Heart right ventricle (tissue), 16 donors: ENCODE measurements at places on chromosomes 16 and 17. TPM values are rescaled to one million over a fixed set of nuclear protein-coding genes. Genes with fewer than 3 reads are reported as not detected.

The CCL7 gene
- 0.29 TPM for polyA plus RNA-seq

The KRTAP3-2 gene
- polyA plus RNA-seq = not detected

GRCh38 chr16:13935408-13935807 lies 15.5 kb downstream of the ERCC4 start:
- no peak for DNase-seq

GRCh38 chr17:29197516-29198272 lies 17.5 kb upstream of the MYO18A start:
- no peak for DNase-seq

The RDM1 gene
- not detected for polyA plus RNA-seq

- DNase-seq = no peak
Measured at GRCh38 chr17:79002291-79002690, 7.3 kb downstream of the CANT1 start.

DNA sequence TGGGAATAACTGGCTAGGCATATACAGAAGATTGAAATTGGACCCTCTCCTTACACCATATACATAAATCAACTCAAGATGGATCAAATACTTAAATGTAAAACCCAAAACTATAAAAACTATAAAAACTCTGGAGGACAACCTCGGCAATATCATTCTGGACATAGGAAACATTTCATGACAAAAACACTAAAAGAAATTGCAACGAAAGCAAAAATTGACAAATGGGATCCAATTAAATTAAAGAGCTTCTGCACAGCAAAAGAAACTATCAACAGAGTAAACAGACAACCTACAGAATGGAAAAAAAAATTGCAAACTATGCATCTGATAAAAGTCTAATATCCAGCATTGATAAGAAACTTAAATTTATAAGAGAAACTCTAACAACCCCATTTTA lies 503.7 kb upstream of the C16orf82 start:
- DNase-seq = no peak

GRCh38 chr16:69839240-69839688 lies 77.1 kb downstream of the WWP2 start:
- no peak for DNase-seq

The CNGB1 gene
- not detected for polyA plus RNA-seq

The OR1F1 gene
- not detected for polyA plus RNA-seq

- no peak for DNase-seq
Measured at GRCh38 chr16:8493972-8494371, 96.3 kb downstream of the TMEM114 start.

The NDUFB10 gene
- polyA plus RNA-seq = 1,046 TPM

DNA sequence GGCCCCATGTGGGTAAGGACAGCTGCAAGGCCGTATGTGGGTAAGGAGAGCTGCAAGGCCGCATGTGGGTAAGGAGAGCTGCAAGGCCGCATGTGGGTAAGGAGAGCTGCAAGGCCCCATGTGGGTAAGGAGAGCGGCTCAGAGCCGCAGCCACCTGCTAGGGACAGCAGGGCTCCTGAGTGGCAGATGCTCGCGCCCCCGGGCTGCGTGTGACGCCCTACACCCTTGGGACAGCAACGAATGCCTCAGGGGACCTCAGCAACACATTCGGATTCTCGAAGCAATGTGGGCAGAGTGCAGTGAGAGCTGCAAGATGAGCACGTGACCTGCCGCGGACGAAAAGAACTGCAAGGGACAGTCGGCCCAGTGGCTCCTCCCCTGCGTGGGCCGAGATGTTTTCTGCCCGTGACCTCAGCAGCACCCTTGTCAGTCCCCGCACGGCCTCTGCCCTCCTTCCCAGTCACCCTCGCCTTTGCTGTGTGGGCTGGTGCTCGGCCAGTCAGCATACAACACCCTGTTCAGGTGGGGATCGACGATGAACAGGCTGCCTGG lies 9.6 kb upstream of the SLC38A8 start:
- DNase-seq = no peak

- no peak for DNase-seq
Measured at GRCh38 chr17:35968520-35969054, 12.7 kb downstream of the CCL16 start.

DNA sequence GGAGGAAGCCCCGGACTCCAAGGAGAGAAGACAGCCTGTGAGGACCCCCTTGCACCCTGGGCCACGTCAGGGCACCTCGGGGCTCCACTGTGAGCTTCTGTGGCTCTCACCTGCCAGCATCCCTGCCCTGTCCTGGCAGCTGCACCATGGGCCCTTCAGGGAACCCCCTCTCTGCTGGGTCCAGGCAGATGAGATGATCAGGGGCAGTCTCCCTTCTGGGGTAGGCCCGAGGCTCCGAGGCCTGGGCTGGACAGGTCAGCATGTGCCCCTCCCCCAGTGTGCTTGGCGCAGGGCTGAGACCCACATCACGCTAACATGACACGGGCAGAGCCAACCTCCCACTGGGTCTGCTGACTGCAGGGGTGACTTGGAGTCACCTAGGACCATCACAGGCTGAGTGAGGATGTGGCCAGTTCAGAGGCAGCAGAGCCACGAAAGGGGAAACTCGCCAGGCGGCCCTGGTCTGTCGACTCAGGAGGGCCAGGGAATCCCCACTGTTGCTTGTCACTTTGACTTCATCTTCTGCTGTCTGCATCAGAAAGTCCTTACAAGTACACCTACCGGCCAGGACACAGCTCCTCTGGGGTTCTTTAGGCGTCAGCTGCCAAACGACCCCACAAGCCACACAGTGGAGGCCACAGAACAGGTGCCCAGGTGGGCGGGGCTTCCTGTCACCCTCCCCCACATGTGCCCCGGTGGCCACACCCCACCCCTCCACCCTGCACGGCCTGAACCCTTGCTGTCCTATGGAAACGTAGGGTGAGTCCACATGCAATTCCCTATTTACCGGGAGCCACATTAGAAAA lies 2.2 kb downstream of the GALNS start:
- no peak for DNase-seq

DNA sequence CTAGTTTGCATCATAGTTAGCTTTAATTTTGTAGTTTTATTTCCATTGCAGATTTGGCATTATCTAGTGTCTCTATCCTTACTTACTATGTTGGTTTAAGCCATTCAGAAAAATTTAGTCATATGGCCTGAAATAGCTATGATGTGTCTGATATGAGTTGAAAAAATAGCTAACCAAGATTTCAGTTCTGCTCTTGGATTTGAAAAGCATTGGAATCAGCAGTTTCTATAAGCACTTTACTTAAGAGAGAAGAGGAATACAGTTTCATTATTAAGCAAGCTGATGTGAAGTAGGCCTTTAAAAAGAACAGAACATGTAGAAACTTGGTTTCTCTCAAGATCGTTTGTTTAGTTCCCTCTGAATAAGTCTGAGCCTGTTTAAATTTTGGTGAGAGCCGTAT lies 25.9 kb downstream of the LPCAT2 start:
- DNase-seq = no peak

DNA sequence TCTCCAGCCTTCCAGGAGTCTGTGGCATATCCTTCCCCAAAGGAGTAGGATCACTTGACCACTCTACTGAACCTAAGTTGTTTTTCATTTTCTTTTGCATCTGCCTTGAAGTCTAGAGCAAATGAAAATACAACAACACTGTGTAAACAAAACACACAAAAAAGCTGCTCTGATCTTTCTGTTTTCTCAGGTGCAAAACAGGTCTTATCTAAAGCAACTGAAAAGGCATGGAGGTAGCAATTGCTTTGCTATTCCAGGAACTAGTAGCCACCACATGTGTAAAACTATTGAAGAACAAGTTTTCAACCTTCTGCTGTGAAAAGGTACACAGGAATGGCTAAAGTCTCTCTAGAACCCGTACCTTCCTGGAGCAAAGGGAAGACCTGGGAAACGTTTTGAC lies 127.1 kb downstream of the PITPNC1 start:
- no peak for DNase-seq

DNA sequence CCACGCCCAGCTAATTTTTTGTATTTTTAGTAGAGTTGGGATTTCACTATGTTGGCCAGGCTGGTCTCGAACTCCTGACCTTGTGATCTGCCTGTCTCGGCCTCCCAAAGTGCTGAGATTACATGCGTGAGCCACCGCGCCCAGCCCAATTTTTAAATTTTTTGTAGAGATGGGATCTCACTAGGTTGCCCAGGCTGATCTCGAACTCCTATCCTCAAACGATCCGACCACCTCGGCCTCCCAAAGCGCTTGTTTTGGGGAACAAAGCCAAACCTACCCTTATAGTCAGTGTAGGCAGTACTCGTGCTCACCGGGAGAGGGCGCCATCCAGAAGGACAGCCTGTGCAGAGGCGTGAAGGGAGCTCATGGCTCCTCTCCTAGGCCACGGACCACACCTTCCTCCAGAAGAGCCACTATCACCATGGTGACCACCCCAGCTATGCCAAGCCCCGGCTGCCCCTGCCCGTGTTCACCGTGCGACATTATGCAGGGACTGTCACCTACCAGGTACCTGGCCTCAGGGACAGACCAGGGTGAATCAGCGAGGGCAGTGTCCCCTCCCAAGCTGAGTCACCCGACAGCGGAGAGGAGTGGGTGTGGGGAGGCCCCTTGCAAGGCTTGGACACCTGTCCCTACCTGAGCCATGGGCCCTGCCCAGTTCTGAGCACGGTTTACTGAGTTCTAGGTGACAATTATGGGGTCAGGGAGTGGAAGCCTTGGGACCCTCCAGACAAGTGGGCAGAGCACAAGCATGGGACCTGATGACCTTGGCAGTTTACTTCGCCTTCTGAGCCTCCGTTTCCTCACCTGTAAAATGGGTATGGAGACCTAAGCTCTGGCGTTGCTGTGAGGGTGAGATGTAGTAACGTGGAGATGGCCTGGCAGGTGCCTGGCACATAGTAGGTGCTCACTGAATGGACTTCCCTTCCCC lies 13.7 kb downstream of the MYO15B start:
- DNase-seq = no peak

The HSPB9 gene
- 0.29 TPM for polyA plus RNA-seq

DNA sequence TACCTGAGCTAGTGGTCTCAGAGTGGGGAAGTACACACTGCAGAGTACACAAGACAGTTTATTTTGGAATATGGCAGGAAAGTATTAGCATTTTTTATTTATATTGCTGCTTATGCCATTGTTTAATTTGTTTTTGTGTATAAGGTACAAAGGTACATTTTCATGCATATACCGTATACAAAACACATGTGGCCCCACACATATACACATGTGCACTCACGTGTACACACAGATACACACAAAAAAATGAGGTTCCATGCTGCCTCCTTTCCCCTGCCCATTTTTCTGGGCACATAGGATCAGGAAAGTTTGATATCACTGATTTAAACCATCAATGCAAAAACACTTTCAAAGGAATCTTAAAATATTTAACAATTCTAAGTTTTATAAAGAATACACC lies 12.9 kb downstream of the IGSF6 start:
- DNase-seq = no peak

GRCh38 chr16:8026450-8026849 lies 563.9 kb downstream of the TMEM114 start:
- DNase-seq = no peak

GRCh38 chr17:7232114-7232513 lies 2.2 kb downstream of the DVL2 start:
- DNase-seq = no peak

DNA sequence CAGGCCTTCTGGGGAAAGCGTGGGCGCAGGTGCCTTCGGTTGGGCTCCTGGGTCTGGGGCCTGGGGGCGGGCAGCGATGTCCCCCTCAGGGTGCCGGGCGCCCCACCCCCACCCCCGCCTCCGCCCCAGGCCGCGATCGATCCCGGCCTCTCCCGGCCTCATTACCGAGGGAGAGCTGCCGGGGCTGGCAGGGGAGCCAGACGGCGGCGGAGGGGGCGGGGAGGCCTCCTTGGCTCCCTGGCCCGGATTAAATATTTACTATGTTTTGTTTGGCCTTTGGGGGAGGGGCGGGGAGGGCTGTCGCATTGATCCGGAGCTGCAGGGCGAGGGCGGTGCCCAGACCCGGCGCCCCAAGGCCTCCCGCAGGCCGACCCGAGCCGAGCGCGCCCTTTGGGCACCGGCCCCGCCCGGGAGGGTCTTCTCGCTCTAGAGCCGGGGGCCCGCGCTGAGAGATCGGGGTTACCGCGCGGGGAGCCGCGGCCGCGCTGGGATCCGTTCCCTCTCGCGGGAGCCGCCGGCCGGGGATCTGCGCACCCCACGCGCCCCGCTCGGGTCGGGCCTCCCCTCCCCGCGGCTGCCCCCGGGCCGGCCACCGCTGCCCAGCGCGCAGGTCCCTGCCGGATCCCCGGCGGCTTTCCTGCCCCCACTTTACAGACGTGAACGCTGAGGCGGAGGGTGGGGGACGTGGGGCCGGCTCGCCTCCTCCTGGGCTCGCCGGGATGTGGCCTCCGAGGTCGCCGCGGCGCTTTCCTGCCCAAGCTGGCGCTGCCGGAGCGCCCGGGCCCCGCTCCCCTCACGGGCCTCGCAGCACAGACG lies 27.0 kb downstream of the RTN4RL1 start:
- no peak for DNase-seq

DNA sequence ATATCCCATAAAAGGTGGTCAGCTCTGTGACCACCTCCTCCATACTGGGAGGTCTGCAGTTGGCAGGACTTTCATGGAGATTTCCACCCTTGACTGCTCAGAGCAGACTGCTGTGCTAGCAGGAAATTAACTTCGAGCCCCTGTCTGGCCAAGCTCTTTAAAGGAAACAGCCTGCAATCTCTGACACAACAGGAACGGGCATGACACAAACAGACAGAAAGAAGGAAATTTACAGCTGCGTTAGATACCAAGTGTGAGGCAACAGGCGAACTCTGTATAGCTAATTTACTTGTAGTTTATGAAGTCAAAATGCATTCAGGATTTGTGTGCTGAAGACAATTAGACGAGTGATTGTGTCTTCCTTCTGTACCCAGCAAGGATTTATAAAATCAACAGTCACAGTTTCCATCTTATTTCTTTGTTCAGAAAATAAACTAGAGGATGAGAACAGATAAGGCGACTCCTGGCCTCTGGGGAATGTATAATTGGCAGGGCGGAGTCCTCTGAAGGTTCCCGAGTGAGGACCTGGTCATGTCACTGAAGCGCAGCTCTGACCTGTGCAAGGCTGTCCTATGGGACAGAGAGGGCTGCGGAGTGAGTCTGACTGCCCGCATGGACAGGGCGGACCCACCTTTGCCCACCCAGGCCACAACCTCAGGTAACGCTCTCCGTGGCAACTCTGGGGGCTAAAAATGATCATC lies 16.1 kb downstream of the WIPI1 start:
- no peak for DNase-seq

- no peak for DNase-seq
Measured at GRCh38 chr17:57636274-57636673, 108.8 kb downstream of the CCDC182 start.

- no peak for DNase-seq
Measured at GRCh38 chr16:19044769-19045168, 22.6 kb upstream of the COQ7 start.

- no peak for DNase-seq
Measured at GRCh38 chr17:81840826-81841778, 6.3 kb upstream of the PPP1R27 start.

DNA sequence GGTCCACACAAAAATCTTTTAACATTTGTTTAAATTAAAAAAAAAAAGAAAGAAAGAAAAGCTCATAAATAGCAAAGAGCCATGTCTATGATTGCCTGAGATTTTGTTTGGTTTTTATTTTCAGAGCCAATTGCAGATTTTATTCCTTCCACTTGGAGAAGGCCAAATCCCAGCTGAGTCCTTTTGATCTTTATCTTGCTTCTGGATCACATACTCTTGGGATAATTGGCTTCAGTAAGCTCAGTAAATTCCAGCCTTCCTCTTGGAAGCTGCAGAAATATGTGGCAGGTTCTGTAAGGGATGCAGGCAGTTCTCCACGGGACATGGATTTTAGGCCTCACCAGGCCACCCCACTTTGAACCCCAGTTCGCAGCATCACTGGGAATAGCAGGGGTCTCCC lies 63.3 kb upstream of the TMC5 start:
- DNase-seq = no peak
